Activated CD4-positive, alpha-beta T cell treated with anti-CD3 and anti-CD28 coated beads for 48 hours (primary cell): ENCODE measurements at places on chromosomes 4 and X.

GRCh38 chr4:40763228-40763716, 13.5 kb downstream of the NSUN7 start:
- DNase-seq = peak; percentile 61

- DNase-seq = no peak
Observed at GRCh38 chr4:102390438-102390837, 45.2 kb upstream of the SLC39A8 start.

GRCh38 chrX:109472939-109473735, 8.7 kb downstream of the GUCY2F start:
- DNase-seq = peak; percentile 57

DNA sequence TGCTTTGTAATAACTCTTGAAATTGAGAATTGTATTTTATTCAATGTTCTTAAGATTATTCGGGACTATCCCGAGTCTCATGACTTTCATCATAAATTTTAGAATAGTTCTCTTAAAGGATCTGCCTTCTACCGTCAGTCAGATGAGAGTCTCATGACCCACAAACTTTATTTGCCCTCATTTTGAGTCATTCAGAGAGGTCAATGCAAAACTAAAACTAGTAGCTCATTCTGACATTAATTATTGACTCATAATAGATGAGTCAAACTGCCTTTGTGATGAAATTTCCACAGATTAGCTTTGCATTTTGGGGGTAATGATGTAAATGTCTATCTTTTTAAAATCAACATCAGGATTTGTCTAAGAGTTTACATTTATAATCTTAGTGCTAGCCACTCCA, 1527.3 kb downstream of the TECRL start:
- DNase-seq = no peak

- DNase-seq = peak; percentile 2
Observed at GRCh38 chr4:166165829-166166420, 292.9 kb downstream of the TLL1 start.

GRCh38 chr4:57344296-57344695, 234.1 kb upstream of the IGFBP7 start:
- DNase-seq = no peak

- no peak for DNase-seq
Observed at GRCh38 chrX:78543281-78543680, 115.8 kb downstream of the RTL3 start.

- DNase-seq = no peak
Observed at GRCh38 chr4:31580843-31581242, 860.7 kb downstream of the PCDH7 start.

DNA sequence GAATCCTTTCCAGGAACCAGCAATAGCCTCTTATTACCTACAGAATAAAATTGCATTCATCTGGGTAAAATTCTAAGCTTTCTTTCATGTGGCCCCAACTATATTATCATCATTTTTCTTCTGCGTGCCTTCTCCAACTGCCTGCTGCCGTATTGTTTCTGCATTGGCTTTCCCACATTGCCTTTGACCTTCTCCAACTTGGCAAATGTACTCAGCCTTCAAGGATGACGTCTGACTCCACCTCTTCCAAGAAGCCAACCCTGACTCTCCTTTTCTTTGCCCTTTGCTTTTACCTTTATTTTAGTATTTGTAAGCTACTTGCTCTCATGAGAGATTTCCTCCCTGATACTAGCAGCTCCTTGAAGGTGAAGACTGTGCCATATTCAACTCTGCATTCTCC, 200.4 kb upstream of the FAM9B start:
- no peak for DNase-seq
